ENCODE measurements at places on chromosomes 12 and 14. TPM values are rescaled to one million over a fixed set of nuclear protein-coding genes. Genes with fewer than 3 reads are reported as not detected.

GRCh38 chr12:21546716-21547115, 20.6 kb downstream of the SPX start:
- H3K4me1 ChIP-seq = no peaks in the 10 kb centered on the region
- no peak overlapping the region for H3K4me3 ChIP-seq
- no peak overlapping the region for H3K27ac ChIP-seq
- DNase-seq = no peak
- no peaks in the 10 kb centered on the region for H3K27me3 ChIP-seq
- H3K36me3 ChIP-seq = no peaks in the 10 kb centered on the region

- no peak for DNase-seq
- no peaks in the 10 kb centered on the region for H3K36me3 ChIP-seq
- H3K4me3 ChIP-seq = no peak overlapping the region
- H3K4me1 ChIP-seq = peaks cover 16% of the 10 kb centered on the region
Observed at GRCh38 chr14:30355431-30355913, 203.5 kb upstream of the G2E3 start.

GRCh38 chr14:103684871-103685270, 30.4 kb downstream of the XRCC3 start:
- DNase-seq = no peak
- no peaks in the 10 kb centered on the region for H3K27me3 ChIP-seq
- H3K4me1 ChIP-seq = no peaks in the 10 kb centered on the region
- no peak overlapping the region for H3K4me3 ChIP-seq
- no peak overlapping the region for H3K27ac ChIP-seq

DNA sequence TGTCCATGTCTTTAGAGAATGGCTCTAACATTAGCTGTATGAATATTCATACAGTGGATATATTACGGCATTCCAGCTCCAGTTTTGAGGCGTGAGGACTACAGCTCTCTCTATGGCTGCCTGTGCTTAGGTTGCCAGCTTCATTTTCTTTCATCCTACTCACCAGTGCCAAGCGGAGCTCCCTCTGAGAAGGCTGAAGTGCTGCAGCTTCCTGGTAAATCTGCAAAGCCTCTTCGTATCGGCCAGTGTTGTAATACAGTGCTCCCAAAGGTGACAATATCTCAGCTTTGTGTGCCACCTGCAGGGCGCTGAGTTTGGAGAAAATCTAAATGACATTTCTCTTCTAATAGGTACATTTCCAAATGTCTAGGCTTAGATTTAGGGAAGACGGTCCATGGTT, 19.8 kb upstream of the OVCH1 start:
- H3K4me1 ChIP-seq = no peaks in the 10 kb centered on the region
- DNase-seq = no peak
- H3K36me3 ChIP-seq = no peaks in the 10 kb centered on the region
- no peaks in the 10 kb centered on the region for H3K27me3 ChIP-seq
- no peak overlapping the region for H3K27ac ChIP-seq
- no peak overlapping the region for H3K4me3 ChIP-seq

GRCh38 chr14:24224618-24225071, 7.5 kb downstream of the NEDD8 start:
- no peak overlapping the region for H3K27ac ChIP-seq
- H3K36me3 ChIP-seq = no peaks in the 10 kb centered on the region

DNA sequence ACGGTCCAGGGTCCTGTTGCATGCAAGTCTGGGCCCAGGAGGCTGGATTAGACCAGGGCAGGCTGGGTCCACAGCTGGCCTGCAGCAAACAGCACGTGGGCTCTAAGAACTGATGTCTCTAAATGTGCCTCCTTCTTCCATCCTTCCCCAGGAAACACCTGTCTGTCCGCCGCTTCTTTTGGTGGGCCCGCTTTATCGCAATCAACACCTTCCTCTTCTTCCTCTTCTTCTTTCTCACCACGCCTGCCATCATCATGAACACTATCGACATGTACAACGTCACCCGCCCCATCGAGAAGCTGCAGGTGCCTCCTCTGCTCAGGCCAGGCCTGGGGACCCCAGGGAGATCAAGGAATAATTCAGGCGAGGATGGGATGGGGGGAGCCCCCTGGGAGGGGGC, 28.3 kb downstream of the NGB start:
- no peak overlapping the region for H3K27ac ChIP-seq
- no peak for DNase-seq
- H3K27me3 ChIP-seq = no peaks in the 10 kb centered on the region
- H3K36me3 ChIP-seq = no peaks in the 10 kb centered on the region
- no peaks in the 10 kb centered on the region for H3K4me1 ChIP-seq

DNA sequence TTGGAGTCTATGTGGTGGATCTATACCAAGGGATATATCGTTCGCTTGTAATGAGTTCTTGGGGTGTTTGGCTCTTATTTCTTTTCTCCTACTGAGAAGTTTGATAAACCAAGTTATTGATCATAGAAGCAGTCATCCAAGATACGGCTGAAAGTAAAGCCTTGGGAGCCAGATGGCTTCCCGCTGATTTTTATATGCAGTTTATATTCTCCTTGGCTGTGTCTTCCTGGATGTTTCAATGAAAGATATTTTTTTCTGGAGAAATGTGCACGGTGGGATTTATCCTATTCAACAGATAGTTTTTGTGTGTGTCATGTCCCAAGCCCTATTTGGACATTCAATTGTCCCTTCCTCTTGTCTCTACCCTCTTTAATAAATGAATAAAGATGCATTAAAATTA, 289.0 kb downstream of the ERC1 start:
- H3K4me3 ChIP-seq = no peak overlapping the region
- H3K27me3 ChIP-seq = no peaks in the 10 kb centered on the region
- no peak for DNase-seq
- peaks cover 3% of the 10 kb centered on the region for H3K36me3 ChIP-seq

GRCh38 chr14:71208702-71209357, 301.6 kb downstream of the PCNX1 start:
- no peak overlapping the region for H3K27ac ChIP-seq
- no peaks in the 10 kb centered on the region for H3K36me3 ChIP-seq
- peaks cover 2% of the 10 kb centered on the region for H3K27me3 ChIP-seq
- H3K4me1 ChIP-seq = peaks cover 16% of the 10 kb centered on the region

Gene ISCA2
- total RNA-seq = 40.6 TPM

Gene DEGS2
- total RNA-seq = not detected

Gene MAP3K9
- 11.2 TPM for total RNA-seq

Gene NTF3
- total RNA-seq = not detected

Gene NELL2
- total RNA-seq = 89.1 TPM

Gene DGKA
- total RNA-seq = 17.1 TPM

Gene KLRG1
- total RNA-seq = 7.0 TPM

Data from neural crest cell (in vitro differentiated cells).